Right hindlimb (tissue), 1 donor: ENCODE measurements at places on chromosomes 5 and 9.
A peak's percentile ranks its signal among the peaks of the same experiment; 100 is the strongest.

DNA sequence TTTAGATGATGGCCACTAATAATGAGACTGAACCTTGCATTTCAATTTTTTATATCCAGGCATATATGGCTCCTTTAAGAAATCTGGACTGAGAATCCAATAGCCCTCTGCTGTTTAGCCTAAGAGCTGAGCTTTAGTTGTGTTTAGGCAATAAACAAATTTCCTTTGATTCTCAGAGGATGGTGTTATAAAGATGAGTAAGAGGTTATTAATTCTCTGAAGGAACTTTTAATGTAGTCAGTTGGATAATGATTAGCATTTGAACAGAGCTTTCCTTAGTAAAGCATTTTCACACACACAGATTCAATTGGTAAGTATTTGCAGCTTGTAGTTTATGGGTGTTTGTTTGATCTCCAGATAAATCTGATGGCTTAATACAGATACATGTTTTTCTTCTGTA lies 149.6 kb downstream of the PRR16 start:
- DNase-seq, result no peak

- no peak for DNase-seq
These were observed 11.5 kb downstream of the MAN2A1 start for GRCh38 chr5:109701252-109701651.

GRCh38 chr9:135492886-135493669 lies 7.4 kb upstream of the MRPS2 start:
- DNase-seq, result no peak

DNA sequence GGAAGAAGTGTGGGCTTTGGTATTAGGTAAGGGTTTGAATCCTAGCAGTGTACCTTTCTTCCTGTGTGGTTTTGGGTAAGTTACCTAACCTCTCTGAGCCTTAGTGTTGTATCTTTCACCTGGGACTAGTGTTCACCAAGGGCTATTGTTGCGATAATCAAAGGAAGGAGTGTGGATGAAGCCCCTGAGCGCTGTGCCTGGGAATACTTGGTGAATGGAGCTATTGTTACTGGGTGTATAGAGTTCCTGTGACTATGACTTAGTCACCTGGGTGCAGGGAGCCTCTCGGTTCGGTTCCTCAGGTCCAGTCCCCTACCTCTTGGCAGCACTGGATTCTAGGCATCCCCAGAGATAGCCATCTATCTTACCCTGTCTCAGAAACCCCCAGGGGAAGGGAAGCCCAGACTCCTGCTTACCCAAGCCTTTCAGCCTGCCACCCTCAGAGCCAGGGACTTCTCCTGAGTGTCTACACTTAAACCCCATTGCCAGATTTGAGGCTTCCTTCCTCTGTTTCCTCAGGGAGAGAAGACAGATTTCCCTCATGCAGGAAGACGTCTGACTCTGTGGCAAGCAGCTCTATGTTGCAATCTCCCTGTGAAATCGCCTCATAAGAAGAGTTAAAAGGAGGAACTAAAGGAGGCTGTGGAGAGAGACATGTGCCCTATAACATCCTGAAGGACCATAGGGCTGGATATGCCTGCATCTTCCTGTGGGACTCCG lies 181.0 kb upstream of the PITX1 start:
- no peak for DNase-seq

- DNase-seq, result peak; percentile 28
These were observed 28.6 kb upstream of the SLCO4C1 start for GRCh38 chr5:102324714-102325113.

GRCh38 chr5:53161876-53162275 lies 52.3 kb upstream of the MOCS2 start:
- DNase-seq, result no peak

DNA sequence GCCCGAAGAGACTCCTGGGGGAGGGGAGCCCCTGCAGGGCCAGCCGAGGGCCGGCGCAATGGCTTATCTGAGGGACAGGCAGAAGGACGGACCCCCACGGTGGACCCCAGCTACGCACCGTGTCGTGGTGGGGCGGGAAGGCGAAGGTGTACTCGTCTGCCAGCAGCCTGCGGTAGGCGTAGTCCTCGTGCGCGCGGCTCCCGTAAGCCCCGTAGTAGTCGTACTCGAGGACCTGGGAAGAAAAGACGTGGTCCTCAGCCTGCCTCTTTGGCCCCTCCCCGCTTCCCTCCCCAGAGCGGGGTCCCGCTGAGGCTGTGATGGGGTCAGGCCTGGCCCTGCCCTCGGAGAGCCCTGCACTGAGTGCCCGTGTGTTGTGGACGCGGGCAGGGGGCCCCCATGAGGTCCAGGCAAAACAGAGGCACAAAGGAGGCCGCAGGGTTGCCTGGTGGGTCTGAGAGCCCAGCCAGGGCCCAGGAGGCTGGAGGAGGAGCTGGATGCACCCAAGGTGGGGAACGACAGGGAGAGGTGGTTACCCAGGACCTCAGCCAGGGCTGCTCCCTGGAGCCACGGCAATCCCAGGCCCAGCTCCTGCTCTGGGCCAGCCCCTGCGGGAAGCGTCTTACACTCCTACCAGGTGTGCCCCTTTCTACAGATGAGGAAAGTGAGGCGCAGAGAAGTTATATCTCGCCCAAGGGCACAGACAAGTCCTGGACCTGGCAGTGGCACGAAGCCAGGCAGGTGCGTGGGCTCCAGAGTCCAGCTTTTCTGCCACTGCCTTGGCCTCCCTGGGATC lies 35.2 kb downstream of the SARDH start:
- peak; percentile 23 for DNase-seq

DNA sequence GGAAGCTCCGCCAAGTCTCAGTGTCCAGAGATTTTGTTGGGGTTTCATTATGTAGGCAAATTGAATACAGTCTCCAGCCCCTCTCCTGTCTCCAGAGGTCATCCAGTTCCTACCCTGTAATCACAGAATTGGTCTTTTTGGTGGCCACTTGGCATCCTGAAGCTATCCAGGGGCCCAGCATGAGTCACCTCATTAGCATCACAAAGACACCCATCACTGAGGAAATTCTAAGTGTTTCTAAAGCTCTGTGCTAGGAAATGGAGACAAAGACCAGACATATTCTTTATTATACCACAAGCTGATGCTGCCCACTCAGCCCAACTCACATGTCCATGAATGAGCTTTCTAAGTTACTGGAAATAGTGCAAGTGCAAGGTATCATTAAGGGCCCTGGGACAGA lies 229.9 kb downstream of the DOCK8 start:
- no peak for DNase-seq

- no peak for DNase-seq
These were observed 31.6 kb downstream of the DAP start for GRCh38 chr5:10729320-10730042.

- DNase-seq, result no peak
These were observed 3.1 kb upstream of the VAV2 start for GRCh38 chr9:133995012-133995896.

DNA sequence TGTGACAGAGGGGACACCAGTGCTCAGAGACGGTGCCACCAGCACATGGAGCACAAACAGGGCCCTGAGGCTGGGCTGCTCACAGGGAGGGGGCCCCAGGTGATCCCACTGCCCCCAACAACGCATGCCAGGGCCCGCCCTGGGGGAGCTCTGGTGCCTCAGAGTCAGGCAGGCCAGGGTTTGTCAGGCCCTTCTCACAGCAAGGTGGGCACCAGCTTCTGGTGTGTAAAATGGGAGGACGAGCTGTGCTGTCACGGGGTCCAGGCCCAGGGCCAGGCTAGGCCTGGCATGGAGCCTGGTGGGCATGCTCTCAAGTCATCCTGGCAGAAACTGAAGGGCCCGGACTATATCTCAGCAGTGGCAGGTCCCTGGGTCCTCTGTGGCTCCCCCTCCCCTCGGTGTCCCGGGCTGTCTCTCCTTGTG lies 34.5 kb downstream of the PRRT1B start:
- DNase-seq, result no peak

DNA sequence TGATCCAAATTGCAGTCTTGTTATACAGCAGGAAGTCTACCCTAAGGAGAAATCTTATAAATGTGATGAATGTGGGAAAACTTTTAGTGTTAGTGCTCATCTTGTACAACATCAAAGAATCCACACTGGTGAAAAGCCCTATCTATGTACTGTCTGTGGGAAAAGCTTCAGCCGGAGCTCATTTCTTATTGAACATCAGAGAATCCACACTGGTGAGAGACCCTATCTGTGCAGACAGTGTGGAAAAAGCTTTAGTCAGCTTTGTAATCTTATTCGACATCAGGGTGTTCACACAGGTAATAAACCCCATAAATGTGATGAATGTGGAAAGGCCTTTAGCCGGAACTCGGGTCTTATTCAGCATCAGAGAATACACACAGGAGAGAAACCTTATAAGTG lies 10.4 kb downstream of the ZNF189 start:
- DNase-seq, result no peak

DNA sequence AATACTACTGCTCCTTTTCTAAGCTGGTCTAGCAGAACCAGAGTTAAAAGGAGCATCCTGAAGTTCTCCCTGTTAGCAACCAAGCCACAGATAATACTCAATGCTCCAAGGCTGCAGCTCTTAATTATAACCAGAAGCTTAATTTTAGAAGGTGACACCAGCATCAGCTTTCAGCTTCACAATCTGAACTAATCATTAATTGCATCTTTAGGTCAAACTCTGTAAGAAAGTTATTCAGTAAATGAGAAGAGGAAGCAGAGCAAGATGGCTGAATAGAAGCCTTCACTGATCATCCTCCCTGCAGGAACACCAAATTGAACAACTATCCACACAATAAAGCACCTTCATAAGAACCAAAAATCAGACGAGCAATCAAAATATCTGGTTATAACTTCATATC lies 38.5 kb downstream of the APBA1 start:
- no peak for DNase-seq

GRCh38 chr5:63596254-63596653 lies 366.0 kb downstream of the HTR1A start:
- DNase-seq, result no peak

- DNase-seq, result no peak
These were observed 281.7 kb upstream of the TRPM3 start for GRCh38 chr9:71403106-71403505.

GRCh38 chr5:66870708-66871107 lies 274.5 kb downstream of the MAST4 start:
- DNase-seq, result no peak
